ENCODE measurements at places on chromosomes 12 and 14.

DNA sequence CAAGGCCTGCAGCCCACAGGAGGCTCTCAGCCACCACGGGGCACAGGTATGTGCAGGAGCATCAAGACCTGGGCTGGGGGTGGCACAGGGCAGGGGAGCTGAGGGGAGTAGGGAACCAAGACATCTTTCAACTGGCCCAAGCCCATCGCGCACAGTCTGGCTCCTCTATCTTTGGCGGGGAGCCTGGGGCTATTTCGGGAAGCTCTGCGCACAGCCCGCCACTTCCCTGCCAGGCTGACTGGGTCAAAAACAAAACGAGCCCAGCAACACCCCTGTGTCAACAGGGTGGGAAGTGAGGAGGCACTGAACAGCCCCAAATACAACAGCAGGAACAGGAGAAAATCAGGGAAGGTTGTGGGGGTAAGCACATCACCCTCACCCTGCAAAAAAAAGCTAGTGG, 83.9 kb downstream of the ARL6IP4 start:
- DNase-seq: no peak

- no peak for DNase-seq
Measured at GRCh38 chr12:49552899-49553298, 14.1 kb downstream of the KCNH3 start.

- DNase-seq: peak; percentile 14
Measured at GRCh38 chr14:101761881-101762529, 496 bp downstream of the PPP2R5C start.

- no peak for DNase-seq
Measured at GRCh38 chr14:68190032-68190431, 370.5 kb downstream of the RAD51B start.

DNA sequence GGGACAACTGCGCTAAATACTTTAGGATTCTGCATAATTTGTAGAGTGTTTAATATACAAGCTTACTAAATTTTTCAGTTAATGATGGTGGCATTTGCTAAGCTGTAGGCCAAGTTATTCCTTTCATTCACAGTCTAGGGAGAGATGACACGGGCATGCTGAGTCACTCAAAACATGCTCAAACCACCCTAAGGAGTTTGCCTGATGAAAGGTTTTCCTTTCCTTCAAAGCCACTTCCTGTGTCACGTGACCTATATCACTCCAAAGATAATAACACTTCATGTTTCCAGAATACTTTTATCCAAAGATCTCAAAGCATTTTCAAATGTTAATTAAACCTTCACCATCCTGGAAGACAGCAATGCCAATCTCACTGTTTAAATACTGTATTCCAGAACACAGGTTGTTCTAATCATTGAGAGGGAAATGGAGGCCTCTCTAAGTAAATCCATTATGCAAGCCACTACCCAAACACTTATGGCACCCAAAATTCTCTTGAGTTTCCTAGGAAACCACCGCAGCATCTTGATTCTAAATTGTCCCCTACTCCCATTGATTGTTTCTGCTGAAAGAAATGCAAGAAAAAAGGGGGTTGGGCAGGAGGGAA, 207.0 kb upstream of the CDKN3 start:
- peak; percentile 93 for DNase-seq

- no peak for DNase-seq
Measured at GRCh38 chr14:89296281-89296745, 120.7 kb downstream of the FOXN3 start.

DNA sequence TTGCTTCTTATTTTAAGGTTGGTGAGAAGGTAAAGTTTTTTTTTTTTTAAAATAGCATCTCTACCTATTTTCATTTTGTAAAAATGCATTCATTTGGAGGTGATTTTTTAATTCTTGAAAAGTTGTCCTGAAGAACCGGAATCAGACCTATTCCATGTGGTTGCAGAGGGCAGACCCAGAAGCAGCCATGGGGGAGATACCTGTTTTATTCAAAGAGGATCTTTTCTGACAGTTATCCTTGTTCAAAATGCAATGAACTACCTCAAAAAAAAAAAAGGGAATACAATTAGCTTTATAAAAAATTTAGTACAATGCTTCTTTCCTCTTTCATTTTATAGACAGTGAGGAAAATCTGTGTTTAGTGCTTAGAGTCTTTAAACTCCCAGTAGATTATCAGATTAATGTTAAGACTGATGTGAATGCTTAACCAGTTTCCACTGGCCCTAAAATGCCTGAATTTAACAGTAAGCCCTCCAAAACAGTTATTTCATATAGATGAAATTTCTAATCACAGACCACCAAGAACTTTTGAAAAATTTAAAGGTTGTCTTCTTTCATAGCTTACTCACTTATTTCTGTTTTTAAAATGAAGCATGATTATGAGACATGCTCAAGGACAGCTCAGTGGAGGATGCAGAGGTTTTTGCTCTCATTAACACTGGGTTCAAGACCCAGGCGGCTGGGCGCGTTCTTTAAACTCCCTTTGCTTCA, 8.6 kb upstream of the NEMF start:
- DNase-seq: no peak

GRCh38 chr14:69055999-69056788, 77.1 kb upstream of the ACTN1 start:
- DNase-seq: peak; percentile 63

- no peak for DNase-seq
Measured at GRCh38 chr14:30500222-30500621, 58.7 kb upstream of the G2E3 start.

DNA sequence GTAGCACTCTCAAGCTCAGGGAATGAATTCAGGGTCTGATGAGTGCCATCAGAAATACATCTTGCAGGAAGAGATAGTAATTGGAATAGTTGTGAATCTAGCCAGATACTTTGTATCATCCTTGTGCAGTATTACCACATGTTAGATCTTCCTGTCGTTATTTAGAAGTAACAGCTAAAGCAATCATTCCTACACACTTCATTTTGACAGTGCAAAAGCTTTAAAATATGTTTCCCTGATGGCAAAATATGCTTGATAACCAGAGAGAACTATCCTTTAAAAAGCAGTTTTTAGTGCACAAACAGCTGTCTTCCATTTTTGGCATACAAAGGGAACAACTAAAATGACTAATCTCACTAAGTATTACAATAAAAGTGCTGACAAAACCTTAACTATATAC, 149.5 kb upstream of the SLC38A2 start:
- no peak for DNase-seq

DNA sequence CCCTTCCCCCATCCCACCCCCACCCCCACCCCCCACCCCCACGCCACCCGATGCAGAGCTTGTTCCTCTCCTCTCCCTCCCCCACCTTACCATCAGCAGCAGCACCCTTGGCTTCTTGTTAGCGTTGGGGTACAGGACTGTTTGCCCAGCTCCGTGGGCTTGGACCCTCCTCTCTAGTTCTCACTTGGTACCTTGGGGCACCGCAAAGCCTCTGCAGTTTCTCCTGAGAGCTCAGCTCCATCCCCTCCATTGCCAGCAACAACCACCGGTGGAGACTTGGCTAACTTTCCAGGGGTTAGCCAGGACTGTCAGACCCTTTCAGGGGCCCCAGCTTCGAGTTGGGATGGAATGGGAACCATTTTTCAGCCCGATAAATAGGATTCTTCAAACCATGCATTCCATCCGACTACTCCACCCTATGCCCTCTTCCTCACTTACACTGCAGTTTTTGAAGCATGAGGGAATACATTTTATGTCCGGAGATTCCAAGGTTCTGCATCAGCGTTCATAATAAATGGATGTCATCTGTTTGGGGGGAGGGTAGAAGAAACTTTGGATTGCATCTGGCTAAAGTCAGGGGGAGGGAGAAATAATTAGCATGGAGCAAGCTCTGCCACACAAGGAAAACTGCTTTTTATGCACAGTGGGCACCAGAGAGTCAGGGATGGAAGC, 1.1 kb downstream of the SCN8A start:
- no peak for DNase-seq

Data from epithelial cell of esophagus (primary cell).